ENCODE measurements at places on chromosomes 5 and 9. TPM values are rescaled to one million over a fixed set of nuclear protein-coding genes. Genes with fewer than 3 reads are reported as not detected.

TRIM36 gene
- total RNA-seq = 1.5 TPM

RLN2 gene
- total RNA-seq = 0.34 TPM

DRD1 gene
- 0.48 TPM for total RNA-seq

WDR41 gene
- total RNA-seq = 40.6 TPM

RALGPS1 gene
- 1.8 TPM for total RNA-seq

PNPLA7 gene
- total RNA-seq = 0.76 TPM

BAAT gene
- total RNA-seq = 0.55 TPM

OR2S2 gene
- total RNA-seq = not detected

Measured in A549 treated with CORT108297 at 1 μM for 4 hours (cell line).